AG08395 (cell line): ENCODE measurements at places on chromosomes 5 and 9.
A peak's percentile ranks its signal among the peaks of the same experiment; 100 is the strongest.

- DNase-seq: peak; percentile 49
These were observed 216.9 kb upstream of the ZNF608 start for GRCh38 chr5:124963236-124963919.

- DNase-seq: no peak
These were observed 159.4 kb downstream of the RASEF start for GRCh38 chr9:82903503-82903902.

GRCh38 chr5:65288657-65289056 is 193.1 kb downstream of the ADAMTS6 start:
- DNase-seq: no peak

DNA sequence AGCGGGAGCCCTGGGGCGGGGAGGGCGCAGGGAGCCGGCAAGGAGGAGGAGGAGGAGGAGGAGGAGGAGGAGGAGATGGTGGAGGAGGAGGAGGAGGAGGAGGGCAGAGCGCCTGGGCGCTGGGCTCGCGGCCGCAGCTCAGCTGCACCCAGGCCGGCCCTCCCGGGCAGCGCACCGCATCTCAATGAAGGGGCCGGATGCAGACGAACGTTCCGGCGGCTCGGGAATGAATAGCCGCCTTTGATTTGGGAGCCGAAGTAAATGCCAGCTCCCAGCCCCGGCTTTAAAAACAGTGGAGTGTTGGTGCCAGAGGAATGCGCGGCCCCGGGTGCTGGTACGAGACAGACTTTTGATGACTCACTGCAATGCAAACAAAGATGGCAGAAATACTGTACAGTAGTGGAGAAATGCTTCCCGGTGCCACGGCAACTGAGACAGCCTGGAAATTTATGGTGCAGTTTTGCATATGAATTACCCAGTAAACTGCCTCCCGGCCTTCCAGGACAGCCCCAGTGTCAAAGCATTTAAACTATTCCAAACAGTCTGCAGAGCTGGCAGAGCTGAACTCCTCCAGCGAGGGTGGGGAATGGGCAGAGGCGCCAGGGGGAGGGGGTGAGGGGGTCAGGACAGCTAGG is 43.1 kb downstream of the NACC2 start:
- peak; percentile 89 for DNase-seq

- peak; percentile 49 for DNase-seq
These were observed 119.4 kb downstream of the ADAMTS12 start for GRCh38 chr5:33772380-33772897.

GRCh38 chr5:96854067-96854466 is 22.2 kb upstream of the ERAP2 start:
- DNase-seq: no peak

DNA sequence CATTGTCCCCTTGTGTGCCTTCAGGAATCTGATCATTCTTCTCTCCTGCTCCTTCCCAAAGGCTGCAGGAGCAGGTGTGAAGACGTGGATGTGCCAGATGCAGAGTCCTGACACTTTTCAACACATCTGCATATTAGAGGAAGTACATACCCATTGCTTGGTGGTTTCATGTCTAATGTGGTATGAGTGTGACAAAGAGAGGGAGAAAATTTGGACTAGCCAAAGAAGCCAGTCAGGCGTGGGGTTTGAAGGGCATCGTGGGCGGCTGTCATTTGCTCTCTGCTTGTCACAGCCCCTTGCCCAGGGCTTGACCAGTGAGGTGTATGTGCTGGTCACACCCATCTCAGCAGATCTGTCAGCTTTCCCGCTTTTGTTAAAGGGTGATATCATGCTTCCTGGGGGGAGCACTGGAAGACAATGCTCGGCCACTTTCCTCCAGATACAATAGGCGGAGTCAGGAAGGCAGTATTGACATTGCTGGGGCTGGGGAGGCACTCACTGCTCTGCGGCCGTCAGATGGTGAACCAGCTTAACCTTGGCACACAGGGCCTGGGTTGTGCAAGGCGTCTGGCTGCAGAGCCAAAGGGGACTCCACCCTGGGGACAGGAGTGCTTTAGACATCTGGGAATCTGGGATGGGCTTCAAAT is 8.6 kb downstream of the TEK start:
- DNase-seq: peak; percentile 20

GRCh38 chr5:180975338-180975737 is 13.3 kb upstream of the BTNL3 start:
- no peak for DNase-seq

- no peak for DNase-seq
These were observed 6.9 kb downstream of the CAMK4 start for GRCh38 chr5:111231119-111231518.

DNA sequence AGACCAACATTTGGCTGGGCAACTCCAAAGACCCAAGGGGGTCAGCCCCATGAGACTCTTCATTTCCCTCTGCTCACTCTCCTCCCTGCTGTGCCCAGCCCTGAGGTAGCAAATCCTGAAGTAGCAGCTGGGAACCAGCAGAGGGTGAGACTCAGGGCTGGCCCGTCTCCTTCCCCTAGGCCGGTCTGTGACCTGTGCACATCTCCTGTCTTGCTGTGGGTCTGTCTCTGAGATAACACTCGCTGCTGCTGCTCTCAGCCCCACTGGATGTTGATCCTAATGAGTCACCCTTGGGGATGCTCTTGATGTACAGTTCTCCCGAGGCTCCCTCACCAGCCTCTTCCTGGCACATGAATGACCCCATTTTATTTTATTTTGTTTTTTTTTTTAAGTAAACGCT is 7.3 kb upstream of the OR2V1 start:
- no peak for DNase-seq

GRCh38 chr5:149711338-149711737 is 18.8 kb upstream of the PPARGC1B start:
- no peak for DNase-seq

DNA sequence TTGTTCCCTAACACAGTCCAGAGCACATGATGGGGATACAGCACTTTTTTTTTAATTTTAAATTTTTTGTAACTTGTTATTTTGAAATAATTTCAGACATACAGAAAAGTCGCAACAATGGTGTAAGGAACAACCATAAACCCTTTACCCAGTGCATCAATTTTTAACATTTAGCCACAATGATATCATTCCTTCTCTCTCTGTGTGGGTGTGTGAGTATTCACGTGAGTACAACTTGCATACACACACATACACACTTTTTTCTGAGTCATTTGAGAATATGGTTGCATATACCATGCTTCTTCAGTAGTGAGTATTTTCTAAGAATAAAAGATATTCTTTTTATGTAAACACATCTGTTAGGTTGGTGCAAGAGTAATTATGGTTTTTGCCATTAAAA is 135.2 kb downstream of the ARHGAP26 start:
- DNase-seq: no peak

GRCh38 chr9:125650271-125650737 is 56.7 kb downstream of the MAPKAP1 start:
- peak; percentile 58 for DNase-seq

- no peak for DNase-seq
These were observed 64.7 kb downstream of the MEF2C start for GRCh38 chr5:88818296-88818695.

DNA sequence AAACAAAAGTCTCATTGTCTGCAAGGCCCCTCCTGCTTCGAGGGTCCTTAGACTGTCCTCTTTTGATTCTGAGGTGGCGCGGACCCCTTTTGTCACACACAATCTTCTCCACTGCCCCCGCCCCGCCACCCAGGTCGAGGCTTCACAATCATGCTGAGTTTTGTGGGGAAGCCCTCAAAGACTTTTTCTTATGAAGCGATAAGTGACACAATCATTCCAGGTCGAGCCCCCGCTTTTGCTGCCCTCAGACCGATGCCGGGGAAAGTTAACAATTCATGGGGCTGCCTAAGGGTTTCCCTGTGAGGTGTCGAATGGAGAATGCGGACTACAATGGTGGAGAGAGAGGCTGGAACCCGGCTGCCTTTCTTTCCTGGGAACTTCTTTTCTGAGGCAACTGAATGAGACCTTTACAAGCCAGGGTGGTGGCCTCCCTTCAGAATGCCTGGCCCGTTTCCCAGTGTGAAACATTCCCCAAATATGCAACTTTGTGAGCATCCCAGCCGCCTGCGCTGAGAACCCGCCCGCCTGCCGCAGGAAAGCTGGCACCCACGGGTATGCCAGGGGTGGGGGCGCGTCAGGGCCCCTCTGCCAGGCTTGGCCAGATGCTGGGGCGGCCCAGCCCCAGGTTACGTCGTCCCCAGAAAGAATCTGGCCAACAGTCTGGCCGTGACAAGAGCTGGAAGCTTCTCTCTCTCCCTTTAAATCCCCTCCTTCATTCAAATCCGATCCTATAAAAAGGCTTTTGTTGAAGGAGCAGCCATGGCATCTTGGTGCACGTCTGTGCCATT is 71.9 kb downstream of the MAP1B start:
- DNase-seq: peak; percentile 92

GRCh38 chr5:88821161-88821560 is 61.8 kb downstream of the MEF2C start:
- no peak for DNase-seq

DNA sequence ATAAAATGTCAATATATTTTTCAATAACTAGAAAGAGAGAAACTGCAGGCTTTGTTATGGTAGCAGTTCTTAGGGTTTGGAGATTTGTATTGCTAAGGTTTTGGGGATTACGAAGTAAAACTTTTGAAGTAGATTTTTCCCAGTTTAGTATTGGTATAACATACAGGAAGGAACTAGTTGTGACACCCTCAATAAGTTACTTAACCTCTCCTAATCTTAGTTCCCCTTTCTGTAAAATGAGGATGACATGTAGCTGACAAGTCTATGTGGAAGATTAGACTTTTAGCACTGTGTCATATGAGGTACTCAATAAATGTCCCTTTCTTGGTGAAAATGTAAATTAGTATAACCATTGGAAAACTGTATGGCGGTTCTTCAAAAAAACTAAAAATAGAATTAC is 73.4 kb upstream of the ATG10 start:
- DNase-seq: no peak

GRCh38 chr5:89418407-89419085 is 535.6 kb upstream of the MEF2C start:
- DNase-seq: no peak

- no peak for DNase-seq
These were observed 13.0 kb downstream of the ELL2 start for GRCh38 chr5:95948631-95949030.

GRCh38 chr9:81379655-81380054 is 309.7 kb downstream of the TLE1 start:
- DNase-seq: peak; percentile 41

- DNase-seq: no peak
These were observed 58.6 kb upstream of the FRRS1L start for GRCh38 chr9:109225629-109226028.

DNA sequence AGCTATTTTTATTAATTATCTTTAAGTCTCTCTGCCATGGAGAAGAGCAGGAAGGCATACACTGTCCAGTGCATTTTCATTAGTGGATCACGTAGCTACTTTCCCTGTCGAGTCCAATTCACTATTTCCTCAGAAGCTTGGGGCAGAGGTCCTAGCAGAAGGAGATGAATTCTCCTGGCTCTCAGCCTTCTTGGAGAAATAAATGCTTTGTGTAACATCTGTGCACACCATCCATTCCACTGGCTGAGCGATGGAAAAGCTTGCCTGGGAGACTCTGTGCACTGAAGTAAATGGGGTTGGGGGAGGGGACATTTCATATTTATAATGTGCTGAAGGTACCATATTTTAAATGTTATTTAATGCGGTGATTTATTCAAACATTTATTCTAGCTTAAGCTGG is 23.4 kb downstream of the PROP1 start:
- peak; percentile 48 for DNase-seq

GRCh38 chr5:30781643-30782042 is 411.8 kb upstream of the CDH6 start:
- no peak for DNase-seq

- DNase-seq: no peak
These were observed 219.5 kb upstream of the TMEM161B start for GRCh38 chr5:88488130-88488529.

GRCh38 chr9:120708526-120709224 is 5.6 kb downstream of the MEGF9 start:
- peak; percentile 71 for DNase-seq
